Astrocyte of the hippocampus (primary cell): ENCODE measurements at places on chromosomes 3 and 15.

DNA sequence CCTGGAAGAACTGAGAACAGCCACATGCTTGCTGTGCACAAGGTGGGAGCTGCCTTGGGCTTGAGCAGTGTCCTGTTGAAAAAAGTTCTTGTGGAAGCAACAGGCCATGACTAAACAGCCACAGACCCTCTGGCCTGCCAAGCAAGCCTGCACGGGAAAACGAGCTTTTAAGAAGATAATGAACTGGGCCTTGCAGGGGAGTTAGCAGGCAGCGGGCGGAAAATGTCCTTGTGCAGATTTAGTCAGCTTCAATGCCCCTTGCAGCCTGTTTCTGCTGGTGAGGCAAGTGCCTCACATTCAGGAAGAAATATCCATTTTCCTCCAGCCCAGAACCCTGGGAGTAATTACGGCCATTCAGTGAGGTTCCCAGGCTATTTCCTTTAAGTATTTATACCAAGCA, 126.2 kb upstream of the KLHL25 start:
- DNase-seq, result peak; percentile 33

GRCh38 chr3:52242039-52242438, 3.1 kb upstream of the TWF2 start:
- no peak for DNase-seq

- DNase-seq, result peak; percentile 85
These were observed 48.3 kb upstream of the TRIM42 start for GRCh38 chr3:140629357-140630137.

GRCh38 chr3:70712449-70713082, 400.1 kb upstream of the MDFIC2 start:
- no peak for DNase-seq

- DNase-seq, result no peak
These were observed 391.3 kb downstream of the MAGI1 start for GRCh38 chr3:65647369-65647768.

GRCh38 chr3:116087426-116087825, 357.9 kb downstream of the LSAMP start:
- no peak for DNase-seq

DNA sequence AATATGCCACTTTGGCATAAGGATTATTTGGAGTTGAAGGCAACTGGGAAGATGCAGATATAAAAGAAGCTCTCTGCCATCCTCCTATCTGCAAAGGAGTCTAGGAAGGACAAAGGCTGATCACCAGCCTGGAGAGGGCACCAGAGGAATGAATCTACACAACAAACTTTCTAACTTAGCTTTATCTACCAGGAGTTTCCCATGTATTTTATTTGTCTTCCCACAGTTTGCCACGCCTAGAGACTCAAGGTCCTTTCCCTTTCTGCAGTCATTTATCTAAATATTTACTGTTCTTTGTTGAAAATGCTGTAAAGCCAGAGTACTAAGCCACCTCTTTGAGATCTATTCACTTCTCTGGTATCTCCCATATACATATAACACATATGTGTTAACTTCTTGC, 32.2 kb downstream of the GPR176 start:
- peak; percentile 60 for DNase-seq

DNA sequence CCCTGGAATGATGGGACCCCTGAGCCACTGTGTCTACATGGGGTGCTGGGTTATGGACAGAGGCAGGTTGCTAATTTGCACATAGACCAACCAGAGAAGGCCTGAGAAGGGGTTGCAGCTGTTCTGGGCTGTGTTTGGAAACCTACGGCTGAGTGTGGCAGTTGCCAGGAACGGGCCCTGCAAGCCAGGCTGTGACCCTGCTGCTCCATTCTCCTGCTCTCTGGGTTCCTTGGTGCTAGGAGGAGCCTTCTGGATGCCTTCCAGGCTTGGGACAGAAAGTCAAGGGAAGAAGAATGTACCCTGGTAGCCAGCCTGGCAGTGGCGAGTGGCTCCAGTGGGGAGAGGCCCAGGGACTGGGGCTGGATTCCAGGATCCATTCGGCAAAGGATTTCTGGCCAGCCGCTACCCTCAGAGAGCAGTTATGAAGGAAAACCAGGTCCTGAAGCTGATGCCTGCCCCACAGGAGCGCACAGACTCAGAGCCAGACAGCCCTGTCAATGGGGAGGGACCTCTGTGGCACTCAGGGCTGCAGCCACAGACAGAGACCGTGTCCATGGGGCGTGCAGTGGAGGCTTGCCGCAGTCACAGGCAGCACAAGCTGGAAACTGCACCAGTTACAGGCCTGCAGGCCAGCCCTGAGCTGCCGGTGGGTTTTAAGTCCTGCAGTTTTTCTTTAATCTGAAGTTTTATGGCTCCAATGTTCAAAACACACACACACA, 55.1 kb upstream of the ACAD9 start:
- no peak for DNase-seq

DNA sequence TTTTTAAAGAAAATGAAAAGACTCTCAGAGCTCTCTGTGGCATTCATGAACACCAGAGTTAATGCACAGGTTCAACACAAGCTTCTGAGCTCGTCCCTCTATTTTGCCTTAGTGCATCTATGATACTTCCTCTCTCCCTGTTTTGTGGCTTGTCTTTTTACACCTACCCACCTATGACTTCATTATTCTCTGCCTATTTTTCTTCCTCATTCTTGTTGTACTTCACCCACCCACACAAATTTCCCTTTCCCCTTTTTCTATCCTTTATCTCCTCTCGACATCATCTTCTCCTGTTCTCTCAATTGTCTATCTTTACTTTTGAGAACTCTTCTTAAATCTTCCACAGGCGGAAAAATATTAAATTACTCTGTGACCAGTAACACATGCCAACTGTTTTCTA, 48.6 kb downstream of the OR5H15 start:
- DNase-seq, result no peak

DNA sequence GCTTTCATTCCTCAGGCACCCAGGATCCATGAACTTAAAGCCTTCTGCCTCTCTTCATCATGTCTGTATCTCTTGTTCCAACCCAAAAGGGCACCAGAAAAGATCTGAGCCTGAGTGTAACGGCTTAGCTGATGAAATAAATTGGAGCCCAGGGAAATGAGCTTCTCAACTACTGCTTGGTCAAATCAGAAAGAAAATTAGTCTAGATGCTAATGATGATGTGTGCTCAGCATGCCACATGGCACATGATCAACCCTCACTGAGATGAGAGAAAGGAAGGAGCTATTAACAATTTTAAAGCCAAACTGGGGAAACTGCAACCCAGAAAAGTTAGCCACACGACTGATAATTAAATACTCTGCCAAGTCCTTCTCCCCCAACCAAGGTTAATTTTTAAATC, 325.7 kb downstream of the CNTN3 start:
- DNase-seq, result no peak

GRCh38 chr15:38991126-38991525, 426.5 kb upstream of the RASGRP1 start:
- DNase-seq, result peak; percentile 71

- no peak for DNase-seq
These were observed 73.6 kb upstream of the MDFIC2 start for GRCh38 chr3:70386043-70386442.

GRCh38 chr3:32675650-32676049, 9.3 kb upstream of the CNOT10 start:
- DNase-seq, result no peak

DNA sequence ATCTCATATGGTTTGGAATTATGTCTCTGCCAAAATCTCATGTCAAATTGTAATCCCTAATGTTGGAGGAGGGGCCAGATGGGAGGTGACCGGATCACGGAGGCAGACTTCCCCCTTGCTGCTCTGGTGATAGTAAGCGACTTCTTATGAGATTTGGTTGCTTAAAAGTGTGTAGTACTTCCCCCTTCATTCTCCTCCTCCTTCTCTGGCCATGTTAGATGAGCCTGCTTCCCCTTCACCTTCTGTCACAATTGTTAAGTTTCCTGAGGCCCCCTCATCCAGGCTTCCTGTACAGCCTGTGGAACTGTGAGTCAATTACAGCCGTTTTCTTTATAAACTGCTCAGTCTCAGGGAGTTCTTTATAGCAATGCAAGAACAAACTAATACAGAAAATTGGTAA, 51.1 kb downstream of the NEDD4 start:
- no peak for DNase-seq

DNA sequence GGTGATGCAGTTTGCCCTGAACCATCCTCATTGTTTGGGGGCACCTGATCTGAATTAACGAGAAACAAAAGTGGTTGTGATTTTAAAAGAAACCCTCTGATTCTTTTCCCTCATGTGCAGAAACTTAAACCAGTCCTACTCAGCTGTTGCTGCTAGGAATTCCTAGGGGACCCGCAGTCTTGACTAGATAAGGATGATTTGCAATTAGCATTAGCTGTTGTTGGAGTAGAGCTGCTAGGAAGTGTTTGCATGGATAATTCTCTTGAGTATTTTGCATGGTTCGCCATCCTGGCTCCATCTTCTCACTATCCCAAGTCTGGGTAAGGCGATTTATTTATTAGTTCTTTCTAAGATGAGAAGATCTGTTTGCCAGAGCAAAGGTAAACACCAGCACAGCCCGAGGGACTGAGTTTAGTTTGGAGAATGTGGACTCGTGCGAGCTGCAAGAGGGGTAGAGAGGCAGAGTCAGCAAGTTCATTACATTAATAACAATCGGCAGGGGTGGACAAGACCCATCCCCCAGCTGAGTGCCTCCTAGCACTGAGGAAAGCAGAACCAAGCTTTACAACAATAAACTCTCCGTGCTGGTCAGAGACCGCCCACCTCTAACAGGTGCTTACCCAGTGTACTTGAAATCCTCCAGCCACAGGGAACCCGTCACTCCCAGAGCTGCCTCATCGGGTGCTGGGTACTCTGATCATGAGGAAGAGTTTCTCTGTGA, 4.1 kb downstream of the FGD5 start:
- no peak for DNase-seq

DNA sequence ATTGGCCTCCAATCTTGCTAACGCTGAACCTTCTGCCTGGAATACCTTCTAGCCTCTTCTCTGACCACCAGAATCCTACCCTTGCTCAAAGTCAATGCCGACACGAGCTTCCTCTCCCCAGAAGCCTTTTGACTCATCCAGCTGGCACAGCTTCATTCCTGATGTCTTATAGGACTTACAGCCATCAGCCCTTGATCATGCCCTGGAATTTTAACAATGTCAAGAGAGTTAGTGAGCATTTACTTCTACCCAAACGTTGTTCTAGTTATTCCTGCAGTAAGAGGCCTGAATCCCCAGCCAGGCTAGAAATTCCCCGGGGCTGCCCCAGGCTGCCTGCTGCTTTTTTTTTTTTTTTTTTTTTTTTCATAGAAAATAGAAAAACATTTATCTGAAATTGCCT, 3.9 kb downstream of the CYP1A2 start:
- peak; percentile 80 for DNase-seq

- DNase-seq, result peak; percentile 84
These were observed 102.5 kb downstream of the AKAP13 start for GRCh38 chr15:85482894-85483293.

- DNase-seq, result no peak
These were observed 11.1 kb downstream of the SIAH2 start for GRCh38 chr3:150751781-150752263.

GRCh38 chr3:132840201-132840700, 118.0 kb upstream of the NPHP3 start:
- DNase-seq, result no peak

DNA sequence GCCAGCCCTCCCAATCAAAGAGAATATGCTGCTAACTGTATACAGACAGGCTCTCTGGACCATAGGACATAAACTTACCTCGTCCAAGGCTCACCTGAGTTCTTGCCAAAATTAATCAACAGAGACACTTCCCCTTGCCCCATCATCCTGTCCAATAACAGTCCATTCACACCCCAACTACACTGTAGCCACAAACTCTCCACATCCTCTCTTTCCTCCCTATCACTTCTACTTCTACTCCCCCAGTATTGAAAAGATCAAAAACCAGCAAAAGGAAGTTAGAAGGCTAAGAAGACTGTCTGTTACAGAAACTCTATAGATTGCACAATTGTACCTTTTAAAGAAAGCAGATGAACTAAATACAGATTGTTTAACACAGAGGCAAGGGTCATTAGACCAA, 133.5 kb upstream of the STT3B start:
- no peak for DNase-seq

DNA sequence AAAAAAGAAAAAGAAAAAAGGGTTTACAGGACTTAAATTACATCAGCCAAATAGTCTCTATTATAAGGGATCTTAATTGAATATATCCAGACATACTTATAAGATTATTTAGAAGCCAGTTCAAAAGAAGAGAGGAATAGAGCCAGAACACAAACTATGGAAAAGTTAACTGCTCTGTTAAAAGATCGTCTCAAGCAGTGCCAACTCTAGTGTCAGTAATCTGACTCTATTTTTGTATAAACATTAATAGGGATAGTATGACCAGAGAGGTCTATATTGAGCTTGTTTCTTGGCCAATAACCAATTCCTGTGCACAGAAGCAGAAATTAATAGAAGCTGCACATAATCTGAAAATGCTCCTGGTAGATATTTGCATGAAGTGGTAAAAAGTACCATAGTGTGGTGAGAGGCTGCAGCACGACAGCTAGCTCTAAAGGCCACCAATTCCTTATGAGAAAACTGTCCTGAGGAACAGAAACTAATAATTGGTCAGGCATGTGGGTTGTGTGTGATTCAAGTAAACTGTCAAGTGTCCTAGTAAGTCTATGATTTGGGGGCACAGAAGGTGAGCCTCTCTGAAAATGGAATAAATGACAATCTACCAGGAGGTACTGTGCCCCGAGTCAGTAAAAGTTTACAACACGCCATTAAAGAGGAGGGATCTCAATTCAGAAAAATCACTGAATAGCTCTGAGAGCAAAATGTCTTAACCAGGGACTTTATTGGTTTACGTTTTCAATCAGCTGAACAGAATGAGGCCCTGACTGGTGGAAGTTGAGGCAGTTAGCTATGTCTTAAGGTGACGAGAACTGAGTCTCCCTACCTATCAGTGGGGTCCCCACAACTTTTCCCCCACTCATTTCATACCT, 51.5 kb upstream of the NANOGP8 start:
- no peak for DNase-seq

DNA sequence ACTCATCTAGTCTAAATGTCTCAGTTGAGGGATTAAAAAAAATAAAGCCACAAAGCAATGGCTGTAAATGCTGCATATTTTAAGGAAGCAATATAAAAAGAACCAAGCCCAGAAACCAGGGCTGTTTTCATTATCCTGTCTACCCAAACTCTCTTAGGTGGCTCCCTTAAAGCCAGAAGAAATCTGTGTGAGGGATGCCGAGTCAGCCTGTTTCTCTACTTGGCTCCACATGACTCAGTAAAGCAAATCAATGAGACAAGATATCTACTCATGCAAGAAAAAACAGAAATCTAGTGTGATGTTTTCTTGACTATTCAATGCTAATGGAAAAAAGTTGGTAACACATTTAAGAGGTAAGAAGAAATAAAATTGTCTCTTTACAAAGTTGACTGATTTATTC, 296.2 kb downstream of the ZBTB20 start:
- peak; percentile 12 for DNase-seq

GRCh38 chr3:170490828-170491560, 72.3 kb downstream of the CLDN11 start:
- no peak for DNase-seq
